Fibroblast of skin of left biceps (primary cell): ENCODE measurements at places on chromosomes 6 and 20.
A peak's percentile ranks its signal among the peaks of the same experiment; 100 is the strongest.

DNA sequence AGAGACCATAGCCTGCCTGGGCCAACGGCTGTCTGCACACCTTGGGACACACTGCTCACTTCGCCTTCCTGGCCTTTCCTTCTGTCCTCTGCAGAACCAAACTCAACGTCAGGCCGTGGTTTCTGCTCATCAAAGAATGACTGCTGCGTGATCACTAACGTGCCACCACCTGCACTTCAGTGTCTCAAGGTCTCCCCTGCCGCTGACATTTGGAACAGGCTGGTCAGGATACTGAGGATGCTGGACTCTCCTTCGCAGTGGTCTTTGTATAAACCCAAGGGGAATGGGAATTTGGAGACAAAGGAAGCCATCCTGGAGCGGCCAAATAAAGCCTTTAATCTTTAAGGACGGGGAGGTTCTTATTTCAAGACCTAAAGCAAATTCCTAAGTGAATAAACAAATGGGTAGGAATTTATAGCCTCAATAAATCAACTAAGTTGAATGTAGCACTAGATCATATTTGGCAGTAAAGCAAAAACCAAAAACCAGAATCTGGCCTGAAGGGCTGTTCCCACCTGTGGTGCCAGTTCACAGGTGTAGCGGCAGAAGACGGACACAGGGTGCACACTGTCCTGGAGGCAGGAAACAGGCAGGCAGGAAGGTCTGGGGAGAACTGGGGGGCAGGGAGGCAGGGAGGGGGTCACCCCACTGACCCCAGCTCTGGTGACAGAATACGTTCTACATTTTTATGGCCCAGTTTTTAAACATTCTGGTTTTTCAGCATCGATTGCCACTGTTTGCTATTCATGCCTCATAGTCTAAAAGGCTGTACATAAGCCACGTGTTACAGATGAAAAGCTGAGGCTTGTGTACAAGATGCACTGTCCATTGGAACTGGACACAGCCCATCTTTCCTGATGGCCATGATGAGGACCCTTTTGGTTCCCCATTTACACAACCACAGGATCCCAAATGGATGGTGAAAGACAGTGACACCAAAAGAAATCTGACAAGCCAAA lies 36.6 kb downstream of the ABHD12 start:
- no peak for DNase-seq

- DNase-seq: no peak
Measured at GRCh38 chr20:55953201-55953600, 52.1 kb downstream of the CBLN4 start.

GRCh38 chr20:5691918-5692618 lies 58.1 kb upstream of the SHLD1 start:
- DNase-seq: no peak

GRCh38 chr20:42795111-42795695 lies 394.5 kb downstream of the PTPRT start:
- no peak for DNase-seq

DNA sequence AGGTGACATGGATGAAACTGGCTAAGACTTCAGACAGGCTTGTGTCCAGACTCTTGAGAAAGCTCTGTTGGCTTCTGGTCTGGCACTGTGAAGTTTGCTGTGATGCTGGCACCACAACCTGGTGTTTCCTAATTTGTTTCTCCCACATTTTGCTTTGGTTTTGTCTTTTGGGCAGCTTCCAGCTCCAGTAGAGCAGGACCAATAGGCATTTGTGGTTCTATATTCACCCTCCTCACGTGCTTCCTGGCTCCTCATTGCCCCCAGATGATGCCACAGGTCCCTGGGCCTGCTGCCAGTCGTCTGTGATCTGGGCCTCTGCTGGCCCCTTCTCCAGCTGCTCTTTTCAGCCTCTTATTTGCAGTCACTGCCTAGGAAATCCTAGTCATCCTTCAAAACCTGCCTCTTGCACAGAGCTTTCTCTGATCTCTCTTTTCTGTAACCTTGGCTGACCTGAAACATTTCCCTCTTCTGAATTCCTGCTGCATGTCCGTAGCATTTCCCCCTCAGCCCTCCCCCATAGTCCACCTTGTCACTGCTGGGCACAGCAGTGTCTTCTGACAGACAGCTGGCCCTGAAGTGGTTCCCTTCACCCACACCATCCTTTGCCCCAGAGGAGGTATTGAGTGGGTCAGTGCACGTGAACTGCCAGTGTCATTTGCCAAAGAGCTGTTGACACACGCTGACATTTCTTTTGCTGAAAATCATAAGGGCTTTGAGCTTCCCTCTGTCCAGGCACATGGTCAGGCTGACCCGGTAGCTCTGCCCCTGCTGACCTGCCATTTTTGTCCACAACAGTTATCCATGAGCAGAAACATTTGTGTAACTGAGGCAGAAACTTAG lies 63.0 kb downstream of the PTPN1 start:
- no peak for DNase-seq

GRCh38 chr6:89024456-89024855 lies 56.1 kb upstream of the PNRC1 start:
- DNase-seq: no peak

GRCh38 chr6:157941101-157941863 lies 40.4 kb upstream of the SYNJ2 start:
- DNase-seq: no peak

GRCh38 chr6:36099869-36100483 lies 30.3 kb upstream of the MAPK13 start:
- no peak for DNase-seq

GRCh38 chr6:133241086-133241900 lies at the start of gene EYA4:
Gene EYA4 (plus strand): TSS chr6:133241357. CDS start chr6:133274781, 33,424 bp downstream.
- DNase-seq: no peak

GRCh38 chr6:162438980-162439379 lies 288.6 kb downstream of the PRKN start:
- no peak for DNase-seq

GRCh38 chr6:13355999-13356785 lies 27.9 kb upstream of the TBC1D7 start:
- DNase-seq: no peak

DNA sequence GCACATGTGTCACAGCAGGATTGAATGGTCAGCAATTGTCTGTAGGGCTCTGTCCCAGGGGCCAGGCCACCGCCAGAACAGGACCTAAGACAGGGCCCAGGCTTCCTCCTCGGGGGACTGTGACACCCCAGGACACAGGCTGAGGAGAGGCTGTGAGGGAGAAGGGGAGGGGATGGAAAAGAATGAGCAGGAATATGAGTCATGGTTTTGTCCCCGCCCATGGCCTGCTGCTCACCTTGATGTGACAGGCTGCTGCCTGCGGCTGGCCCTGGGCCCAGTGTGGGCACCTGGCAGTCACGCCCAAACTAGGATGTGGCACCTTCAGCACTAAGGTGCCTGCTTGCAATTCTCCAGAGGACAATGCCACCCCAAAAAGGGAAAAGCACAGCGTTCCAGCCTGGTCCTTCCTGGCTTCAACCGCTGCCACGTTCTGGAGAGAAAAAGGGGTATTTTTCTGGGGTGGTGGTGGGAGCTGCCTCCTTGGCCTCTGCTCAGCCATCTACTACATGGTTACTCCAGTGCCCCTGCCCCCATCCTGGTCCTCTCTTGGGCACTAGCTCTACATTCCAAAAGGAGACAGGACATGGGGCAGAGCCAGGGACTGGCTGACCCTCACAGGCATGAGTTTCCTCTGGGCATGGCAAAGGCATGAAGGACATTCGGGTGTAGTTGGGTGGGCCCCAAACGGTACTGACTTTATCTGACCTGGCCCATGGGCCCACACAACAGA lies 93.4 kb downstream of the SLC22A23 start:
- no peak for DNase-seq

- DNase-seq: peak; percentile 46
Measured at GRCh38 chr6:45148711-45149341, 179.3 kb upstream of the RUNX2 start.

DNA sequence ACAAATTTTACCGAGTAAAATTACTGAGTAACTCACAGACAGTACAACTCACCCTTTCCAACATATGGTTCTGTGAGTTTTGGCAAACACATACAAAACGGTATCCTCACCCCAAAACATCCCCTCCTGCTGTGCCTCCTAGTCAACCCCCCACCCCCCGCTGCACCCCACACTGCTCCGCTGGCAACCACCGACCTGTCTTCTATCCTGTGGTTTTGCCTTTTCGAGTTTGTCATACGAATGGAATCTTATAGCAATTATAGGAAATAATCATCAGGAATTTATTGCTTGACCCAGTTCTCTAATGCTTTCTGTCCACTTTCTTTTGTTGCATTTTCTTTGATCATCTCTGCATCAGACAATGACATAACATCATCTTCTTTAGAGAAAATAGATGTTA lies 312.3 kb downstream of the KIF16B start:
- DNase-seq: peak; percentile 56

DNA sequence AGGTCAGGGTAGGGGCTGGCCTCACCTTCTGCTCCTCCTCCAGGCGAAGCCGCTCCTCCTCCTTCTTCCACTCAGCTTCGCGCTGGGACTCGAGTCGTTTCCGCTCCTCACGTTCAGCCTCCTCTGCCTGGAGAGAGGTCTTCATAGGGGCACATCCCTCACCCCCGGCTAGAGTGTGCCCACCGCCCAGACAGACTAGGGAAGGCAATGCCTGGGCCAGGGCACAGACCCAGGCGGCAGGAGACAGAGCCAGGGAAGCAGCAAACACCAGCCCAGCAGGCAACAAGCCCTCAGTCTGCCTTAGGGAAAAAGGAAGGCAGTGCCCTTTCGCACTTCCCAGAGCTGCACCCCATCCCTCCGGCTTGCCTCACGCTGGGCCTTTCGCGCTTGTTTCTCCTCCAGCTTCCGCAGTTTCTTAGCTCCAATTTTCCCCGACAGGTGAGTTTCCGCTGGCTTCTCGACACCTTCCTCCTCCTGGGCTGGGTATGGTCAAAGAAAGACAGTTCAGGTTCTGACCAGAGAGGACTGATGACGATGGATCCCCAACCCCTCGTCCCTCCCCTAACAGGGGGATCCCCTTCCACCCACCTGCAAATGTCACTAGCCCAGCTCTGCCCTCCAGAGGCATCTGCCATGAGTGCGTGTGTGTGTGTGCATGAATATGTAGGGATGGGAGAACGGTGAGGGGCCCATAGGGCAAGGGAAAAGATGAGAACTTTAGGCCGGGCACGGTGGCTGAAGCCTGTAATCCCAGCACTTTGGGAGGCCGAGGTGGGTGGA lies 4.3 kb downstream of the DDRGK1 start:
- no peak for DNase-seq

- DNase-seq: no peak
Measured at GRCh38 chr6:107114926-107115694, at the start of gene BEND3. Gene BEND3 (minus strand): TSS chr6:107115515. CDS start chr6:107099285, 16,230 bp downstream.

DNA sequence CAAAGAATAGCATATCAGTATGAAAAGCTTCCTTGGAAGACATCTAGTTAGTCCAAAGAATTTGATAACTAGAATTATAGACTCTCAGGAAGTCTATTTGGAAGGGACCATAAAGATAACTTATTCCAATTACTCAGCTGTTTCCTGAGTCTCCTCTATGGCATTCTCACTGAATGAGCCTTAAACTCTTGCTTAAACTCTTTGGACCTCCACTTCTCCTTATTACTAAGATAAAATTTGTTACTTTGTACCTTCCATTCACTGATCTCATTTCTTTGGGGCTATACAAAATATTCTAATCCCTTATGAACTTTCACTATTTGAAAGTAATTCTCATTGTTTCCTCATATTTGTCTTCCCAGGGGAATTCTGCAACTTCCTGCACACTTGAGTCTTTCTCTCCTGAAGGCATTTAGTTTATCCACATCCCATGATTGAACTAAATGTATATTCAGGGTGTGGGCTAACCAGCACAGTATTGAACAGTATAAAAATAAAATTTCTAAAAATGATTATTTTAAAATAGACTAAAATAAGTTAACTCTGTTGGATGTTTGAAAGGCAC lies 67.1 kb upstream of the NOTCH4 start:
- peak; percentile 4 for DNase-seq

- no peak for DNase-seq
Measured at GRCh38 chr20:50722424-50723155, 8.8 kb upstream of the PARD6B start.

DNA sequence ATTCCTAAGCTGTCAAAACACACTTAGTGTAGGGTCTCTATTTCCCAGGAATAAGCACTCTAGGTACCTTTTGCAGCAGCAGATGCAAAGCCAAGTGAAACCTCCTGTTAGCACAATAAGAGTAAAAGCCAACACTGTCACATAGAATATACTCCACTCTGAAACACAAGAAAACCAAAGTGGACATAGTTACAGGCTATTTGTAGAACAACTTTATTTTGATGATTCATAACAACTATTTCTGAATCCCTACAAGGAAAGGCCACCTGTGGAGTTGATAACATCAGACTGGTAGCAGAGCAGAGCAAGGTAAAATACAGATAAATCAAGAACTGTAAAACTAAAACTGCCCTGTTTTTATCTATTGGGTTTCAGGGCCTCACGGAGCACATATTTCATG lies 59.7 kb downstream of the ALDH5A1 start:
- DNase-seq: no peak

DNA sequence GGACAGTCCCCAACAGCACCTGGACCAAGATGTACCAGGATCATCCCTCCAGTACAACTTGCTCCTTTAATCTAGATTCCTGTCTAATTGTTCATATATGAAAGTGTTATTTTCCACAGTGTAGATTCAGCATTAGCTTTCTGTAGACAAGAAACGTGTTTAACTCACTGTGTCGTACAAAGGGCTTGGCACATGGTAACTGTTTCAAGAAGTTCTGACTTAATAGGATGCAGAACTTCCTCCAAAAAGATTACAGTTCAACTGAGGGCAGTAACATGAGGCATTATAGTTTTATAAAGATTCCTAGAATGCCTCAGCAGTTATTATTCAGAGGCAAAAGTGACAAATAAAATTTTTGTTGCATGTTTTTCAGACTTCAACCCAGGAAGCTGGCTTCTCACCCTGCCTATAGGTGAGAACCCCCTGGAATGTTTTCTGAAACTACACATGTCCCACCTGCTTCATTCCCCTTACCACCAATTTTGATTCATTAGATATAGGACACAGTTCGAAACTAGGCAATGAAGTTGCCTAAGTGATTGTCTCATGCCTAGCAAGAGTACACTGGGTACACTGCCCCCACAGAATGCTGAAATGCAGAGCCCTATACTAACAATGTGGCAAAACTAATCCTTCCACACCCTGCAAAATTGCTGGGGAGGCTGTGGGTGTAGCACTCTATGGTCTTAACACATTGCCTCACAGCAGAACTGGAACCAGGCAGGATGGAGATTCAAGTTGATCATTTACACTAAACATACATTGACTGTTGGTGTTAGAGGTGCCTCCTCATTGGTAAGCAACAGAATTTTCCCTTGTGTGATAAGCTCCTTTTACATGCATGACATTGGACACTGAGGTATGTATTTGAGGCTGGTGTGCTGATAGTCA lies 22.6 kb upstream of the SH3BGRL2 start:
- DNase-seq: no peak

DNA sequence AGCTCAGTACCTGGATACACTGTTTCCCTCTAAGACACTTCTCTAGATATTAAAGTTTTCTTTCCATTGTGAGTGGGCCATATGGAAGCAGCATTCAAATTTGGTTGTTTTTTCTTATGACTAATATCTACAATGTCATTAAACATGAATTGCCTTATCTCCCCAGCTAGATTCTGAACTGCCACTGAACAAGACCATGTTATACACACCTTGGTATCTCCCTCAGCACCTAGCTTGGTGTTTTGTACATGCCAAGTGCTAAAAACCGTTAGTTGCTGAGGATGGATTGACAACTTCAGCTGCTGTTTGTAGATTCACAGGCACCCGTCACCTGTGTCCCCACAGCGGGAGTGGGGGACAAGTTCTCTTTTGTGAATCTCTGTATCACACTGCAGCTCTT lies 131.1 kb downstream of the KIF13A start:
- no peak for DNase-seq
